Head of caudate nucleus (tissue), 42 donors: ENCODE measurements at places on chromosomes 5 and 9.

DNA sequence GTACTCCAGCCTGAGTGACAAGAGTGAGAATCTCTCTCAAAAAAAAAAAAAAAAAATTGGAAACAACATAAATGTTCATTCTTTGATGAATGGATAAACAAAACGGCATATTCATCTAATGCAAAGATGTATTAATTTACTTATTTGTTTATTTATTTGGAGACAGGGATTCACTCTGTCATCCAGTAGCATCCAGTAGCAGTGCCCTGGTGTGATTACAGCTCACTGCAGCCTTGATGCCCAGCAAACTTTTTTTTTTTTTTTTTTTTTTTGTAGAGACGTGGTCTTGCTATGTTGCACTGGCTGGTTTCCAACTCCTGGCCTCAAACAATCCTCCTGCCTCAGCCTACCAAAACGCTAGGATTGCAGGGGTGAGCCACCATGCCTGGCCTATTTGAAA lies 24.4 kb downstream of the OR2V2 start:
- DNase-seq = no peak

DNA sequence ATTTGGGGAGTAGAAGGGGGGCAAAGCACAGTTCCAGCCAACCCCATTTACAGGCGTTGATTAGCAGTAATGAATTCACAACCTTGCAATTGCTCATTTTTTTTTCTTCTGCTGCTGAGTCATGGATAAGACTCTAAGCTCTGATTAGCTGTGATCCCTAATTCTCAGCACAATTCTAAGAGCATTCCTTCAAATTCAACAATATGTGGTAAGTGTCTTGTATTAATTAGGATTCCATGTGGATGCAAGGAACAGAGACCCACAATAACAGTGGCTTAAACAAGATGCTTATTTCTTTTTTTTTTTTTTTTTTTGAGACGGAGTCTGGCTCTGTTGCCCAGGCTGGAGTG lies 133.4 kb downstream of the PALM2AKAP2 start:
- DNase-seq = no peak

DNA sequence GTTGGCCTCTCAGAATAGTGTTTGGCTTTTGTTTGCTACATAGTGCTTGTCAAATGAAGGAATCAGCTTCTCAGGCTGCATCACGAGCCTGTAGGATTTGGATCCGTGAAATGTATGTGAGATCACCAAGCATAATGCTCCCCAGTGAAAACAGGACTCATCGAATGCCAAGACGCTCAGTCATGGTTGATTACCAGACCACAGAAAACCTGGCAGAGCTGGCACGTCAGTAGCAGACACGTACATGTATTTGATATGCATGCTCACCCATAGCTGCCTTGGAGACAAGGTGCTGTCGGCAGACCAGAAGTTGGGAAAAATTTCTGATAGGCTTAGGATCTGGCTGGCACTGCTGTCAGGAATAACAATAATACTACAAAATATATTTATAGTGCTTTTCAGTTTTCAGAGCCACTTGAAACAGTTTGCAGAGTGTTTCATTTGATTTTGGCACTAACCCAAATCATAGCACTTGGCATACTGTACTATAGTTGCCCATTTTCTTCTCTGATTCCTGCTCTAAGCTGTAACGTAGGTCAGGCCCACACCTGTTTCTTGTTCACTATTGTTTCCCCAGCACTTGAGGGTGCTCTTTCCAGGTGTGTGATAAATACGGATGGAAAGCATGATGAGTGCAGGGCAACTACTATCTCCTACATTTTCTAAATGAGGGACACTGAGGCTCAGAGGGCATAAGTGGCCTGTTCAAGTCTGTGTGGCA lies 226.1 kb downstream of the NR3C1 start:
- DNase-seq = no peak

DNA sequence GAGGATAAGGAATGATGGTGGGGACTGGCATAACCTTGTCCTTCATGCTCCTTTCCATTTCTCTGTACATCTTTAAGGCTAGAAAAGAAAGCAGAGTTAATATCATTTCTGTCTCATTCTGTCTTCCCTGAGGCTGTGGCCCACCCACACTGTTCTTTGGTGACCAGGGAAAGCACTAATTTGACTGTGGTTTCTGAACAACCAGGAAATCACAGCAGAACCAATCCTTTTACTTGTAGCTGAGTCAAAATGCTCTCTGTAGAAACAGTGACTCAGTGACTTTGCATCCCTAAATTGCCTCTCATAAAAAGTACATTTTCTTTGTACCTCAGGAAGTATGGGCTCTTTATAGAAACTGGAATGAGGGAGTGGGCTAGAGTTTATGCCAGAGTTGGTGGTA lies 28.1 kb downstream of the IL33 start:
- DNase-seq = no peak

DNA sequence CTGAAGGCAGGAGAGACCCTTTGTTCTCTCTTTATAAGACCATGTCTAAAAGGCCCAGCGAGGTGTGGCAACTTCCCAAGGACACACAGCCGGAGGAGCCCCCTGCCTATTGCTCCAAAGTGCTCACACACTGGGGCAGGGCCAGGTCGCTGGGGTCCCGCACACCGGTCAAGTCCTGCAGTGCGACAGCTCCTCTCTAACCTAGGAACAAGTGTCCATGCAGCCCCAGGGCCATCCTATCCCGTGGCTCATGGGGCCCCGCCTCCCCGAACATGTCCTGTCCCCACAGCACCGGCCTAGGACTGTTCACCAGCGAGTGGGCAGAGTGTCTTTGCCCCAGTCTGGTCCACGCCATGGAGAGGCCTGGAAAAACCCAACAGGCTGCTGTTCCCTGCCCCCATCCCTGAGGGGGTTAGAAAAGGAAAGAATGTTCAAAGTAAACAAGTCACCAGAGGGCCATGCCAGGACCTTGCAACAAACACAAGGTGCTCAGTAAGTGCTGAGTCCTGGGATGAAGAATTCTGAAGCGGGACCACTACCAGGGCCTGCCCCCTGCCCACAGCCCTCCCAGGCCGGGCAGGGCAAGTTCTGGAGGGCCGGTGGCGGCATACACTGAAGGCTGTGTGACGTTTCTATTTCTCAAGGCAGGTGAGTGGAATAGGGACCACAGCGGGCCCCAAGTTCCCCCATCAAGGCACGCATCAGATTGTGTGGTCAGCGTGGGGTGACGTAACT lies 938 bp downstream of the NINJ1 start:
- no peak for DNase-seq

- DNase-seq = no peak
These were observed 7.4 kb downstream of the MTX3 start for GRCh38 chr5:79983618-79984017.

GRCh38 chr5:130805036-130805435 lies 360.0 kb downstream of the HINT1 start:
- no peak for DNase-seq

GRCh38 chr5:14925326-14925725 lies 53.7 kb upstream of the ANKH start:
- no peak for DNase-seq

DNA sequence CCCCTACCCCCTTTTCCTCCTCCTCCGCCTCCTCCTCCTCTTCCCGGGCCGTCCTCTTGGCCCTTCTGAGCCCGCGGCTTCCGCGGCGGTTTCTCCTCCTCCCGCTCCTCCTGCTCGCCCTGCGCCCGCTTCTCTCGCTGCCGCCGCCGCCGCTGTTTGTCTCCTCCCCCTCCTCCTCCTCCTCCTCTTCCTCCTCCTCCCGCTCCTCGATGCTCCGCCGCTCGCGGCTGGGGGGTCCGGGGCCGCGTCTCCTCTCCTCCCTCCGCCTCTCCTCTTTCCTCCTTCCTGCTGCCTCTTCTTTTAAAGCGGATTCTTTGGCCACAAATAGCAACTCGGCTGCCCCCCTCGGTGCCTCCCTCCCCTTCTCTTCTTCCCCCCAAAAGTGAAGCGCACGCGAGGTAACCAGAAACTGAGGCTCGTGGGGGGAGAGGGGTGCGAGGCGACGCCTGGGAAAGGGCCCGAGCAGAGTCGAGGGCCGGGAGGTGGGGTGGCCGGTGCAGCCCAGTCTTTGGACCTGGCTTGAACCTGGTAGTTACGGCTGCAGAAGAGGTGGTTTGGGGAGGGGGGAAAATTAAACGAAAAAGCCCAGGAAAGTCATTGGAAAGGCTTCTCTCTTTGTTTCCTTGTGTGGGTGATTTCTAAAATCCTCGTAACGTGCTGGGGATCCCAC lies 1058.5 kb upstream of the DMAC1 start:
- DNase-seq = peak; percentile 89

DNA sequence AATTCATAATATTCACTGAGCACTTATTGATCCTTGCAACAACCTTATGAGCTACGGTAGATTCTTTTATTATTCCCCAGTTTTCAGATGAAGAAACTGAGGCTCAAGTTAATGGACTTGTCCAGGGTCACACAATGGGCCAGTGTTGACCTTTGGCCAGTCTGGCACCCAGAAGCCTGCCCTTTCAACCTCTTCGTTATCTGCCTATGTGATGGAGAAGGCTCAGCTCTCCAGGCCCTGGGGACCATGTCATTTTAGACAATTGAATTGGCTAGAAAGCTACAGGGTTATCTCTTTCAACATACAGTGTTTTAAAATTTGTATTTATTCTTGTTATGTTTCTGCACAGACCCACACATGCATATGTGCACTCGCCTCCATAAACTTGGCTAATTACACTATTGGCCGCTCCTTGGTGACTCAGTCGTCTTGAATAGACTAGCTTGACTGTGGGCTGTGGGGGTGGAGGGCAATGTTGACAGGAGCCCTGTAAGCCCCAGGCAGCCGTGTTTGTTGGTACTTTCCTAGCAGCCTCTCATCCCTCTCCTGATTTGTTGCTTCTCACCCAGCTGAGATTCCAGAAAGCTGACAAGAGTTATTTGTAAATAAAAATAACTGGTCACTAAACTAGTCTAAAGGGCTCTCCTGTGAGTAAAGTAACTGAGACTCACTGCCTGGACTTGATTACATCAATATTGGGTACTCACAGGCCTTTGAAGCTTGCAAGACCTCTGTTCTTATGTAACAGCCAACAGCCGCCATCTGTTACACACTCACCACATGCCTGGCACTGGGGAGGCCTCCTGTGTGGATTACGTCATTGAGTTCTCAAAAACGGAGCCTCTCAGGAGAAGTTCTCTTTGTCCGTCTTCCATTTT lies 8.5 kb upstream of the ANGPTL2 start:
- peak; percentile 55 for DNase-seq

DNA sequence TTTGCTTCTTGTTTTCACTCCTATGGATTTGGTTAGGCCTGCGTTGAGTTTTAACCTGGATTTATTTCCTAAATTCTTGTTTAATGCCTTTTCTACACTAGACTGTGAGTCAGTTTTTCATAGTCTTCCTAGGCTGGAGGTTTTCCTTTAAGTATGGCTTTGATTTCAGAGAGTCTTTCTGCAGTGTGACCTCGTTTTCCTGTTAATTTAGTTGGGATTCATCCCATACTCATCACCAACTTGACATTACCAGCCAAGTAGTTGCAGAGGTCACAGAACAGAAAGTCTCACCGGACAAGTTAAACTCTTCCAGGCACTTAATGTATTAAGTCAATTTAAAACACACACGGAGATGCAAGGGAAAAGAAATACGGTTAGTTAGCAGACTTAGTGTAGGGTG lies 29.7 kb upstream of the AUH start:
- no peak for DNase-seq

GRCh38 chr9:125119643-125120286 lies 23.6 kb downstream of the SCAI start:
- DNase-seq = no peak
